ENCODE measurements at places on chromosomes 6 and 20.

GRCh38 chr20:32391003-32391402 is 32.9 kb downstream of the ASXL1 start:
- no peak for DNase-seq

- no peak for DNase-seq
Measured at GRCh38 chr6:9503111-9503761, 911.6 kb downstream of the TFAP2A start.

- no peak for DNase-seq
Measured at GRCh38 chr6:20978151-20978614, 443.9 kb downstream of the CDKAL1 start.

DNA sequence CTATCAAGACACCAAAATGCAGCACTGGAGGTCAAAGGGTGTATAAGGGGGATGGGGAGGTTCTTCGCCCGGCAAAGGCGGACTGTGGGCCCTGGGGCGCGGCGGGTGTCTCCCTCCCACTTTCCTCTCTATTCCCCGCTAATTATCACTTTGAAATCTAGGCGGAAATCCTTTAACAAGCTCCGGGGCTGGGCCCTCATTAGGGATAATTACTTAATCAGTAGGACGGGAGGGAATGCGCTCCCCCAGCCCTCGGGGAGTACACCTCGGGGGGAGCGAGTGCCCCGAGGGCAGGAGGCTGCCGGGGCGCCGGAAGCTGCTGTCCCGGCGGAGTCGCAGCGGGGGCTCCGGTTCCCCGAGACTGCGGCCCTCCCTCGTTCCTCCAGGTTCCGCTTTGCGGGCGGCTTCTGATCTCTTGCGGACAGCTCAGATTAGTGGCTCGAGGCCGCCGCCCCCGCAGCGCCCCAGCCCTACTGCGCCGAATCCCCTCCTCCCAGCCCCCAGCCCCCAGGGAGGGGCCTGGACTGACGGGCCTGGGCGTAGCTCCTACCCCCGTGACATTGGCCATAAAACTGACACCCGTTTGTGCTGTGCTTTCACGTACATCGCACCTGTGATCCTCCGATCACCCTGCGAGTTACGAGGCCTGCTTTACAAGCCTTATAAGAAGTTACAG is 14.7 kb downstream of the MUCL3 start:
- DNase-seq = peak; percentile 55

DNA sequence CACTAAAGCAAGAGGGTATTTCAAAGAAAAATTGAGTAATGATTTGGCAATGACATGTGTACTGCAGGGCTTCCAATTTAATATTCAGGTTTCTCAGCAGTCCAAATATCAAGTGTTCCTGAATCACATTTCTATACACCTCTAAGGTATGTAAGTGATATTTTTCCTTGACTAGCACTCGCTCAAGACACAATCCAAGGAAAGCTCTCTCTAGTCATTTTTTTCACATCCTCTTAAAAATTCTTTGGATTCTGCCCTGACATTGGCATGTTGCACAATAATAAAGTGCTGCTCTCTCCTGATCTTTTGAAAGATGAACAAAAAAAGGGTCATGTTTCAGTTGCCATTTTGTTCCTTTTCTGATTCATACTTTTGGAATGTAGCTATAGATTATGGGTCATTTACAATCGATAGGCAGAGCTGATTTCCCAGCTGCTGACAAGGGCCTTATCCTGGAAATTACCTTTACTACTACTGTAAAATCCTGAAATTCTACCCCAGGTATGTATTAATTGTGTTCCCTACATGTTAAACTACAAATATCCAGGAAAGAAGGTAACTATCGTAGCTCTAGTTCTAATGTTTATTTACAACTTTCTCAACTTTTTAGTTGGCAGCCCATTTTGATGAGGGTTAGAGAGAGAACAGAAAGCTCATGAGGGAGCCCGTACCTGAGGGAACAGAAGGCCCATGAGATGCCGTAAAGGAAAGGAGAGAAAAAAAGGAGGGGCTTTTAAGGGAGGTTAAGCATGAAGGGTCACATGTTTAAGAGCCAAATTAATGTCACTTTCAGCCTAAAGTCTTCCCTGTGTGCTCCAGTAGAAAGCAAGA is 22.2 kb upstream of the ADGRG6 start:
- no peak for DNase-seq

DNA sequence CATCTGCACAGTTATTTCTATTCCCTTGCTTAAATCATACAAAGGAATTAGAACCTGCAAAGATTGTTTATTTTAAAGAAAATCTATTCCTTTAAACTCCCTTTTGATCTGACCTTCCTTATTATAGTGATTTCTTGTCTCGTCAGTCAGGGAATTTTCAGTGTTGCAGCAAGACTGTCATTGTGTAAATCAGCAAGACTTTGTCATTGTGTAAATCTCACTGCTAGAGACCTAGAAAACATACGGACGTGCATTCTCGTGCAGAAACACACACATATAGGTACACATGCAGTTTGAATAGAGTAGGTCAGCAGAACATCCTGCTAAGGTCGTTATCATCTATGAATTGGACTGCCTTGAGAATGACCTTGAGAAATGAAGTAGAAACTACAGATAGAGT is 6.2 kb upstream of the SGK1 start:
- no peak for DNase-seq

GRCh38 chr6:63268574-63268973 is 51.2 kb downstream of the LGSN start:
- DNase-seq = no peak

GRCh38 chr6:79307321-79308036 is 73.0 kb upstream of the HMGN3 start:
- DNase-seq = no peak

- no peak for DNase-seq
Measured at GRCh38 chr20:23032056-23032749, 2.9 kb upstream of the SSTR4 start.
